ENCODE measurements at places on chromosomes 16 and 17.

- no peak for DNase-seq
Observed at GRCh38 chr17:57955183-57955931, at the start of gene CUEDC1. Gene CUEDC1, minus strand, starts transcription at chr17:57955412. Its CDS starts 69,848 bp downstream, at chr17:57885564.

- DNase-seq, result no peak
Observed at GRCh38 chr17:41917679-41918313, 955 bp downstream of the ACLY start.

DNA sequence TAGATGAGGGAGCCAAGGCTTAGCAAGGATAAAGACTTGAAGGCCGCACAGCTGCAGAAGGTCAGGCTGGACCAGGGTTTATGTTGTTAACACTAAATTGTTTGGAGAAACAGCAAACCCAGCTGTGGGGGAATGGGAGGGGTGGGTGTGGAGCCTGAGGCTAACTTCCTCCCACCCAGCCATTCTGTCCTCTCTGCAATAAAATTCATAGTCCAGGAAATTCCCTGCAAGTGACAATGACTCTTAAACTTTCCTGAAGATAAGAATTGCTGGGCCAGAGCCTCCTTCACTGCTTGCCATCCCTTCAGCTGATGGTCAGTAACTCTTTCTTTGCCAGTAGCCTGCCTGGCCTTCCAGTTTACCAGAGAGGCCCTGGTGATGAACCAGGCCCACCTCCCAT, 19.4 kb upstream of the ATP5MC1 start:
- no peak for DNase-seq

DNA sequence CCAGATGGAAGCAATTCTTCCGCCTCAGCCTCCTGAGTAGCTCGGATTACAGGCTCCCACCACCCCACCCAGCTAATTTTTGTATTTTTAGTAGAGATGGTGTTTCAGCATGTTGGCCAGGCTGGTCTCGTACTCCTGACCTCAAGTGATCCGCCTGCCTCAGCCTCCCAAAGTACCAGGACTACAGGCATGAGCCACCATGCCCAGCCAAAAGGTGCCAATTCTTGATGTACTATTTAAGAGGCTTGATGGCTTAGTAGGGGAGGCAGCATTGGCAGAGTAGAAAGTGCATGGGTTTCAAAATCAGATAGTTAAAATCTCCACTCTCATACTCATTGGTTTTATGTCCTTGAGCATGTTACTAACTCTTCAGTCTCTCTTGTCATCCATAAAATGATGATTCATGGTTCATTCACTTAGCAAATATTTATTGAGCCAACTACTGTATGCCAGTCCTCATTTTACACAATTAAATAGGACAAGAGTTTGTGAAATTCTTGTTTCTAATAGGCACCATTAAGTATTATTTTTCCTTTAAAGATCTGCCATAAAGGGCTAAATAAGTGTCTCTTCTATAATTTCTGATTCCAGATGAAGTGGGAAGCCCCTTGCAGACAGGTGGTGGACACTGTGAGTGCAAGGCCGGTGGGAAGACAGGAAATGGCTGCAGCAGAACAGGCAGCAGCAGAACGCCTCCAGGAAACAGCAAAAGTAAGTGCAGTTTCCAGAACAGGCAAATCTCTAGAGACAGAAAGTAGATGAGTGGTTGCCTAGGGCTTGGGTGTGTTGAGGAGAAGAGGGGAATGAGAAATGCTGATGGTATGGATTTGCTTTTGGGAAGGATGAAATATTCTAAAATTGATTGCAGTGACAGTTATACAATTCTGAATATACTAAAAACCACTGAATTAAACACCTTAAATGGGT, 8.2 kb upstream of the RPL27 start:
- peak; percentile 56 for DNase-seq

DNA sequence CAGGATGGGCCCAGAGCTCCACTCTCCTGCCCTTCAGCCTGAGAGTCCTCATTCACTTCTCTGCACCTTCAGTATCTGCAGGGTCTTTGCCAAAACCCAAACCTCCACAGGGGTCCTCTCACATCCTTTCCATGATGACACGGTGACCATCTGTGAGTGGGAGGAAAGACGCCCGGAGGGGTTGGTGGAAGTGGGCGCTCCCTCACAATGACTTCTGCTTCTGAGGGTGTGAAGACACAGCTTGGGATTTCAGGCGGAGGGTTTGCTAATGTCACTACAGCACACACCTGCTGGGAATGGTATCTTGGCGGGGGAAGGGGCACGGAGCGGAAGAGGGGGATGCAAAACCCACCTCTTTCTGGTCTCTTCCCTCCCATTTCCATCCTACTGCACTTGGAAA, 115.1 kb upstream of the SDK2 start:
- DNase-seq, result no peak

GRCh38 chr17:19686400-19687090, 29.8 kb downstream of the SLC47A2 start:
- no peak for DNase-seq

- DNase-seq, result no peak
Observed at GRCh38 chr17:76539631-76540271, at the start of gene PRCD. Gene PRCD, plus strand, starts transcription at chr17:76540044. Its CDS starts 98 bp downstream, at chr17:76540142.

DNA sequence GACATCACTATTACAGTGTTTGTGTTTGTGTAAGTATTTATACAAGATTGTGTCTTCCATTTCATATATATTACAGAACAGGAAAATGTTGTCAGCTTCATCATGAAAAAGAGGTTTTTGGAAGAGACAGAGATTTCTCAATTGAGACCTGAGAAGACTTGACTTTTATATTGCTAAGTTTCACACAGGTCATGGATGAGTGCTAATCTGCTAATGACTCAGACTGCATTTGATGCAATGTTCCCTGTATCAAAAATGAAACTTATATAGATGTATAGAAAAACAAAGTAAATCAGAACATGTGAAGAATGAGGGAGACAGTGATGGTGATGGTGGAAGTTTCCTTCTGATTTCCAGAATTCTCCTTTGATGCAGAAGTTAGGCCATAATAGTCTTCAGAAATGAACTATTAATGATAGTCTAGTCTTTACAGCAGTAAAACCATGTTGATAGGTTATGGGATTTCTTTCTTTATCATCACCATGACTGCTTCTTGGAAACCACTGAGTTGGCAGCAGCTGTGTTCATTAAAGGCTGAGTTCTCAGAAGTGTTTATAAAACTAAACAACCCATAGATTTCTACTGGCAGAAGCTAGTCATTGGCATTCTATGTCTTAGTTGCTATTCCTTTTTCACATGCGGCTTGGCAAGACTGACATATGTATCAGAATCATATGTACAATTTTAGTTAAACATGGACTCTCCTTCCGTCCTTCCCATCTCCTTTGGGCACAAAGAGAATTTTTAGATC, 56.1 kb downstream of the PCTP start:
- DNase-seq, result no peak

- no peak for DNase-seq
Observed at GRCh38 chr16:88569614-88569984, 604 bp upstream of the ZC3H18 start.

DNA sequence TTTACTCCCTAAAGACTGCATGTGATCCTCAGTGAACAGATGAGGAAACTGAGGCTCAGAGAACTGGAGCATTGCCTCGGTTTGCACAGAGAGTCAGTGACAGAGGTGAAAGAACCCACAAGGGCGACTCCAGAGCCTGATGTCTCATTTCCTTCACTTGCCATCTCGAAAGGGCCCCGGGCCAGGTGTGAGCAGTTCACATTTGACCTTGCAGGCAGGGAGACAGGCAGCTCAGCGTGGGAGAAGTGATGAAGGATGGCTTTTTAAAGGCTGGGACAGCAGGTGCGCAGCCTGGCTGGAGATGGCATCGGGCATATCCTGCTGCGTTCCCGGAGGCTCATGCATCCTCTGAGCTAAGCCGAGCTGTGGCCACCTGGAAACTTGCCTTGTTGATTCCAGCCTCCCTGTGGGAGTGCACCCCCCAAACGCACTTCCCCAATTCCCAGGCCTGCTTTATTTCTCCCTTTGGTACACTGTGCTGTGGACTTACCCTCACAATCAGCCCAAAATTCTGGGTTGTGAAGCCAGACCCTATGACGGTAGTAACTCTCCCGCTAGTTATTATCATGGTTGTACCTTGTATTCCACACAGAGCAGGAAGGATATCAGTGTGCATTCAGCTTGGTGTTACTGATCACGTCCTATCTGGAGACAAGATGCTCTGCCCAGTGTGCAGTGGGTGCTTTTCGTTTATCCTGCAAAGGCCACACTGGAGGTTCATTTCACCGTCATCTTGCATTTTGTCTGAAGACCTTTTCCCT, 753.2 kb upstream of the EEF2KMT start:
- DNase-seq, result no peak

DNA sequence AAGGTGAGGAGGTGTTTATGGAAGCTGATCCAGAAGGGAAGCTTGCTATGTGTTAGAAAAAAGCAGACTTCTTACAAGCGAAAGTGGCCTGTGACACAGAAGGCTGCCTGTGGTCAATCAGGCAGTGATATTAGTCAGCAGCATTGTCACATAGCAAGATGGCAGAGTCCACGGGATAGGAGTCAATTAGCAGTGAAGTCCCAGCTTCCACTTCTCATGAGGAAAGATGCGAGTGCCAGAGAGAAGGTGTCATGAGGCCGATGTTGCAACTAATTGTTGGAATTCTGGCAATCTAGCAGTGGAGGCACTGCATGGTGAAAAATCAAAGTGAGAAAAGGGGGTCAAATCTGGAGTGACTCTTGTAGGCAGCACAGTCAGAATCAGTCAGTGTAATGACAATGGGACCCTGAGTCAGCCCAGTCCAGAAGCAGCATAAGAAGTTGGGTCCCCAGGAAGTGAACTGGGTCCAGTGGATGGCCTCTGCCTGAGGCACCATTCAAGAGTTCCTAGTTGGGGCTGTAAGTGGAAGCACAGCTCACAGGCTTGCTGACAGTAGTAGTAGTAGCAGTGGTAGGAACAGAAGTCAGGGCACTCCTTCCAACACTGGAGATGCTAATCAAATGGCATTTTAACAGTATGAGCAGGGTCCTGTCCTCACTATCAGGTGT, 85.1 kb downstream of the TNFRSF13B start:
- DNase-seq, result no peak

- no peak for DNase-seq
Observed at GRCh38 chr16:82633964-82634600, 7.3 kb downstream of the CDH13 start.

DNA sequence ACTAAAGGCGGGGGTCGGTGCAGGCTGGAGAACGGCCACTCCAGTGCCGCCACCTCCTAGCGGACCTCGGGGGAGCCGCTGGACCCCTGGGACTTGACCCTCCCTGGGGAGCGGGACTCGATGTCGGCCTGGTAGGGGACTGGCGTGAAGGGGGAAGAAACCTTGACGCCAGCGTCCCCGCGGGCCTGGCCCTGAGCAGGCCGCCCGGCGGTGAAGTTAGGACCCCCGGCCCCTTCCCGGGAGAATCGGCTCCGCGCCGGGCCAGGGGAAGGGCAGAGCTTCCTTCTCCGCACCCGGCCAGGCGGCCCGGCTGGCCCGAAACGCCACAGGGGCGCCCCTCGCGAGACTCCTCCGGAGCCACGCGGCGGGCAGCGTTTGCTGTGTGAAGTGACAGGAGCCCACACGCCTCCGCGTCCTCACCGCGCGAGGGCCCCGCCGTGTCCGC, 389 bp downstream of the DUS1L start:
- DNase-seq, result no peak

- DNase-seq, result no peak
Observed at GRCh38 chr16:66487580-66488275, 60.6 kb downstream of the BEAN1 start.

DNA sequence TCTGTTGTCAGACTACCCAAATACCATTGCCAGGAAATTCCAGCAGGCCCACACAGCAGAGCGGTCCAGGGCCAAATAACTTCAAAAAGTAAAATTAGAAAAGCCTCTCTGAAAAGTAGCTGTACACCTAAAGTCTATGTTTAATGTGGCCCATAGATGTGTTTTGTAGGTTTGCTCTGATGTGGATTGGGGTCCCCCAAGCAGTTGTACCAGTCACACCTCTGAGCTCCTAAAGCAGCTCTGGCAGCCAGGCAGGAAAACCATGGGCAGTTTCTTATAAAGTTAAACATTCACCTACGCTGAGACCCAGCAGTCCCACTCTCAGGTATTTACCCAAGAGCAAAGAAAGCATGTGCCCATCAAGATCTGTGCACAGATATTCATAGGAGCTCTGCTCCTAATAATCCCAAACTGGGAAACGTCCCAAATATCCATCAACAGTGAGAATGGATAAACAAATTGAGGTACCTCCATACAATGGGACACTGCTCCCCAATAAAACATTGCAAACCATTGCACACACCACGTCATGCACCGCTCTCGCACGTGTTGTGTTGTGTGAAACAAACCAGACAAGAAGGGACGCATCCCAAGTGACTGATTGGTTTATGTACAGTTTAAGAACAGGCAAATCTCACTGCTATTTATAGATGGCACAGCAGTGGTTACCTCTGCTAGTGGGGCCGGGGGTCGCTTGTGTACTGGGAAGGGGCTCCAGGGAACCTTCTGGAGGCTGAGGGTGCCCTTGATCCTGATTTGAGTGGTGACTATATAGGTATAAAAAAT, 15.8 kb upstream of the PRM1 start:
- peak; percentile 40 for DNase-seq

- DNase-seq, result no peak
Observed at GRCh38 chr17:4301066-4301465, 37.3 kb upstream of the ANKFY1 start.

DNA sequence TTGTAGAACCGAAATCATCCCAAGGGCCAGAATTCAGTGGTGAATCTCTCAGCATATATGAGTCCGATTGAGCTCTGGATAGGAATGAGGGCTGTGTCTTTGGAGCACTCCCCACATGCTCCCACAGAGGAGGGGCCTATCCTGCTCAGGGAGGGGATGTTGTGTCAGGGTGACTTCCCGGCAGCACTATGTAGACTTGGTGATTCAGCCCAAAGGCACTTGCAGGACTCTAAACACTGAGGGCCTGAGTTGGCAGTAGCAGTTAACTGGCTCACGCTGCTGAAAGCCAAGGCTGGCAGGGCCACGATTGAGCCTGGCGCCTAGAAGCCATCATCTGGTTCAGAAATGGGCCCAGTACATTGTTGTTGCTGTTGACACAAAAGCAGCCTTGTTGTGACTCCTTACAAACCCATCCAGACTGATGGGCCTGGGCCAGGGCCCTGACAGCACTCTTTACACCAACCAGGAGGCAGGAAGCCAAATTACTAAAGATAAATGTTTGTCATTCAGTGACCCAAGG, 31.9 kb downstream of the NMT1 start:
- no peak for DNase-seq

DNA sequence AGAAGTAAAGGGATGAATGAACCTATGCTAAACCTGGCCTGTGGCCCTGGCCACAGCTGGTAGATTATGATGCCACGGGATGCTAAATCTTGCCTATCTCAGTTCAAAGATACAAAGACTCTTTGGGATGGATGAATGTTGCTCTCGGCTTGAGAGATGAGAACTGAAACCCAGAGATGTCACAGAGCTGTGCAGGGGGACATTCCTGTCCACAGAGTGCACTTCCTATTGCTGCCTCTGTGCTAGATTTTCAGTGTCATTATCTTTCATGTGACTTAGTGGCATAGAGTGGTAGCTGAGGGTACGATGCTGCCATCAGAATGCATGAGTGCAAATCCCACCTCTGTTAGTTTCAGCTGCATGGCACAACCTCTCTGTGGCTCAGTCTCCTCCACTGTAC, 2.3 kb upstream of the MT1M start:
- no peak for DNase-seq

- no peak for DNase-seq
Observed at GRCh38 chr17:61783556-61784304, 79.6 kb downstream of the BRIP1 start.

GRCh38 chr17:7315570-7316235, 543 bp upstream of the GPS2 start:
- no peak for DNase-seq

- no peak for DNase-seq
Observed at GRCh38 chr17:72416054-72416675, 295.3 kb downstream of the SOX9 start.
